ENCODE measurements at places on chromosomes 5 and 9.
A peak's percentile ranks its signal among the peaks of the same experiment; 100 is the strongest.

GRCh38 chr9:16401701-16402100, 468.8 kb downstream of the BNC2 start:
- DNase-seq: no peak

- DNase-seq: no peak
Observed at GRCh38 chr9:125280945-125281344, 19.3 kb downstream of the GAPVD1 start.

DNA sequence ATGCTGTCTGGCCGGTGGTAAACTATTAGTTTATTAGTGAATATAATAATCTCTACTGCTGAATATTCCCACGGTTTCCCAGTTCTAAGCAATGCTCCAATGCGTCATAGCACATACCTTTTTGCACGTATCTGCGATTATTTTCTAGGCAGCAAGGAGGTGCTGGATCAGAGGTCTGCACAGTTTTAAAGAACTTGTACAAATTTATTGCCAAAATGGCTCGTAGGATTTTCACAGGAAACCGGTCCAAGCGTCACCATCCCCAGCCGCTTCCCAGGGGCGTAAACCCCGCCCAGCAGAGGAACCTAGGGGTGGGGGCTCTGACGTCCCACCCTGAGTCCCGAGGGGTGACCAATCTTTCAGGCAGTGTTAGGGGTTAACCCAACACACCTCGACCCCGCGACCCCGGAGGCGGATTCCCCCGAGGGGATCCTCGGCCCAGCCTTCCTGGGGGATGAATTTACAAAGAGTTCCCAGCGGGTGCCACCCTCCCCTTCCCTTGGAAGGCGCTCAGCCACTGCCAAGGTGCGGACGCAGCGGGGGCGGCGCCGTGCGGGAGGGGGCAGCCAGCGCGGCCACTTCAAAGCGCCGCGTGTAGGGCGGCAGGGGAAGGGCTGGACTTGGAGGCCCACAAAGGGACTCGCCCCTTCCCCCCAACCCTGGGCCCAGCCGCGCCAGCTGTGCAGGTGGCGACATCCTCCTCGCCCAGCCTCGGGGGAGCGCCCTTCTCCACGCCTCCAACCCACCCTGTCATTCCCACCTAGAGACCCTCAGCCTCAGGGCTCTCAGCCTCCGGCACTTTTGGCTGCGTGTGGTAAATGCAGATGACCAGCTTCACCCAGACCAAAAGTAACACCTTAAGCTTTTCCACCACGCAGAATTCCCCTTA, 43.5 kb upstream of the TCF7 start:
- DNase-seq: no peak

- peak; percentile 88 for DNase-seq
Observed at GRCh38 chr9:116002624-116003023, 151.0 kb upstream of the PAPPA start.

DNA sequence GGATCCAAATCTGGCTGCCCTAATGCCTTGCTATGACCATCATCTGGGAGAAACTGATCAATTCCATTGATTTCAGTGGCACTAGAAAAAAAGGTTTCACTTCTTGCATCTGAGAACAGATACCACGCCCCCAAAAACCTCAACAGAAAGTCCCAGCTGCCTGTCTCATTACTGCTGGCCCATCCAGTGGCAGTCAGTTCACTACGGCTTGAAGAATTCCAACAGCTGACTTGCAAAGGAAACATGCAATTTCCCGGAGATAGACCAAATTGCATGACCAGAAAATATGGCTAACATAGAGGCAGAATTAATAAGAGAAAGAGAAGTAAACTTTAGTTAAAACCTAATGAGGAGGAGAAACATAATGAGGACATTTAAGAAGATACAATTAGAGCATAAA, 48.6 kb downstream of the UGCG start:
- DNase-seq: peak; percentile 94

Measured in myocyte (in vitro differentiated cells).